ENCODE measurements at places on chromosomes 1 and 21. TPM values are rescaled to one million over a fixed set of nuclear protein-coding genes. Genes with fewer than 3 reads are reported as not detected.

DNA sequence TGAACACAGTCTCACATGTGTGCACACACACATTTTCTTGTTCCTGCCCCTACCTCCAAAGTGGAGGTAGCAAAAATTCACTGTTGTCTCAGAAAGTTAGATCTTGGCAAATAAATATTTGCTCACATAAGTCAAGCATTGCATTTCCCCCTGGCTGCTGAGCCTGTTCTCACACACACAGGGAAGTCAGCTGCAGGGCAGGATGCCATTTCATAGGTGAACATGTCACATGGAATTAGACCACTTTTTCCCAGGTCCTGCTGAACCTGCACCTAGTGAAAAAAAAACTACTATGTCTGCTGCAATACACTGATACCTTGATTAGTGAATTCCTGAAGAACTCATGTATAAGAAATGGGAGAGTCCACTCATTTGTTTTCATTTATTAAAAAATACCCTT, 5.3 kb upstream of the CD55 start:
- peak; percentile 94 for DNase-seq

GRCh38 chr1:21946836-21947587, 9.9 kb upstream of the HSPG2 start:
- DNase-seq = no peak

GRCh38 chr1:110879758-110880606, 7.0 kb downstream of the CD53 start:
- no peak for DNase-seq

DNA sequence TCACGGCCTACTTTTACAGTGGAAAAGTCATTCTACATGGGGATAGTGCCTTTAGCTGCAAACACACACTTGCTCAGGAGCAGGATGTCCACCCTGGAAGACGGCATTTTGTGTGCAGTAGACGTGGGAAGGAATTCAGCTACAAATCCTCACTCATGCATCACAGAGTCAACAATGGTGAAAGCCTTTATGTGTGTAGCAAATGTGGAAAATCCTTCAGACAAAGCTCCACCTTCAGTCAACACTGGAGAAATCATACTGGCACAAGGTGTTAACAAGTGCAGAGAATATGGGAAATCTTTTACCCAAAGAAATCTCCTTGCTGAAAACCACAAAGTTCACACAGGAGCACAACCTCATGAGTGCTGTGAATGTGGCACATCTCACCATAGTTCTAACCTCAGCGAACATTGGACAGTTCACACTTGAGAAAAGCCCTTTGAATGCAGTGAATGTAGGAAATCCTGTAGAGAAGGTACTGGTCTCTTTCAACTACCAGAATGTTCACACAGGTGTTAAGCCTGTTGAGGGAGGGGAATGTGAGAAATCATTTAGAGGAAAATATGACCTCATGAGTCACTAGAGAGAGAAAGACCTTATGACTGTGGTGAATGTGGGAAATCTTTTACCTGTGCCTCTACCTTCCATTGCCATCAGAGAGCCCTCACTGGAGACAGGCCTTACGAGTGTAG, 101.8 kb downstream of the PTGS2 start:
- DNase-seq = no peak

DNA sequence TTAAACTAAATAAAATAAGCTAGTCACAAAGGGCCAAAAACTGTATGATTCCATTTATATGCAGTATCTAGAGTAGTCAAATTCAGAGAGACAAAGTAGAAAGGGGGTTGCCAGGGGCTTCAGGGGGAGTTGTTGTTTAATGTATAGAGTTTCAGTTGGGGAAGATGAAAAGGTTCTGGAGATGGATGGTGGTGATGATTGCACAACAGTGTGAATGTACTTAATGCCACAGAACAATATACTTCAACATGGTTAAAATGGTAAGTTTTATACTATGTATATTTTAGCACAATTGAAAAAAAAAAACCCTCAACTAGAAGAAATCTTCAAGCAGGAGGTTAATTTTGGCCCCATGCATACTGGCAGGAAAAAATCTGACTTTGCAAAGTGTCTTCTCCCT, 24.3 kb downstream of the VAV3 start:
- no peak for DNase-seq

- no peak for DNase-seq
Observed at GRCh38 chr1:3304246-3304645, 150.2 kb upstream of the ARHGEF16 start.

GRCh38 chr1:19435181-19435580, 50.2 kb downstream of the CAPZB start:
- no peak for DNase-seq

- DNase-seq = no peak
Observed at GRCh38 chr1:222680080-222680479, 32.2 kb downstream of the AIDA start.

DNA sequence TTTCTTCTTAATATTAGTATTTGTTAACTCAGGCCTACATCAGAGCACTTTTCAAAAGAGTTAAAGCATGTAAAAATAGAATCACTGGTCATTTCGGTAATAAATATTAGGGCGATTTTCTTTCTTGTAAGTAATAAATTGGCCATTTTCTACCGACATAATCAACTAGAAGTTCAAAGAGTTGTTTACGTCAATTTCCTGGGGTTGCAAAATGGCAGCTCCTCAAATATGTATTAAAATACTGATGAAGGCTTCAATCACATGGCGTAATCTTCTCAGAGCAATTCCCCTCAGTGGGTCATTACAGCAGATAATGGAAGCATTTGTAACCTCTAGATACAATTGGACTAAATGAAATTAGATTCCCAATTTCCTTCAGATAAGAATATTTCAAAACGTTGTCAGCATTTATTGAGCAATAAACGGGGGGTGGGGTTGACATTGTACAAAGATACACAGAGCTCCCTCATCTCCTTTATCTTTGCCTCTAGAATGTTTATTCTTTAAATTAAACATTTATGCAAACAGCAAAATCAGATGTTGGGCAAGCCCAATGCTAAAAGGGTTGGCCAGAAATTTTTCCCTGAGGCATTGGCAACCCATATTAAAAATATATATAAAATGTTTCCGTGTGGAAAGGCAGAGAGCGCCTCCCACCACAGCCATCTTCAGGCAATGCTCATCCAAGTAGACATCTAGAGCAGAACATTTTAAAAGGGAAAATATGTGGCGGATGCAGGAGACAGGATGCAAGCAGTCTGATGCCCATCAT, 240.6 kb downstream of the NCAM2 start:
- DNase-seq = no peak

- peak; percentile 76 for DNase-seq
Observed at GRCh38 chr21:32520875-32521735, 64.2 kb downstream of the TCP10L start.

GRCh38 chr21:32538147-32538792, 47.1 kb downstream of the TCP10L start:
- no peak for DNase-seq

DNA sequence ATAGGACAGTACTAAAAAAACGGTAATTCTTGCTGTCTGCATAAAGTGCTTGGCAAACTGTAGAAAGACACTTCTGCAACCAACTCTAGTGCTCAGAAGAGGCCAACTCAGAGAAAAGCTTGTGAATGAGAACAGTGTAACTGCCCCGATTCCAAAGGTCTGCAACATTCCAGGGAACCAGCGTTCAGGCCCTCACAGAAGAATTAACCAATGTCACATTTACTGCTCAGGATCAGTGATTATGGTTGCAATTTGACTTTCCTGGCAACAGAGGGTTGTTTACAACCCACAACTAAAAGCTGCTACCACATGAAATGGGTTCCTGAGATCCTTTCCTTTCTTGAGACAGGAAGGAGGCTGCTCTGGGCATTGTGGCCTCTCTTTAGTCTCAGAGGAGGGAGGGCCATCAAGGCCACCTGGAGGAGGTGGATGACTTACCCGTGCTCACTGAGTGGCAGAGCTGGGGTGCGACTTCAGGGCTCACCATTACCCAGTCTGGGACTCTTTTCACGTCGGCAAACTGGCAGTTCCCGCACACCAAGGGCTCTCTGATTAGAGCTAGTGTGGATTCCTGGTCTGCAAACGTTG, 15.3 kb downstream of the SRSF4 start:
- DNase-seq = no peak

DNA sequence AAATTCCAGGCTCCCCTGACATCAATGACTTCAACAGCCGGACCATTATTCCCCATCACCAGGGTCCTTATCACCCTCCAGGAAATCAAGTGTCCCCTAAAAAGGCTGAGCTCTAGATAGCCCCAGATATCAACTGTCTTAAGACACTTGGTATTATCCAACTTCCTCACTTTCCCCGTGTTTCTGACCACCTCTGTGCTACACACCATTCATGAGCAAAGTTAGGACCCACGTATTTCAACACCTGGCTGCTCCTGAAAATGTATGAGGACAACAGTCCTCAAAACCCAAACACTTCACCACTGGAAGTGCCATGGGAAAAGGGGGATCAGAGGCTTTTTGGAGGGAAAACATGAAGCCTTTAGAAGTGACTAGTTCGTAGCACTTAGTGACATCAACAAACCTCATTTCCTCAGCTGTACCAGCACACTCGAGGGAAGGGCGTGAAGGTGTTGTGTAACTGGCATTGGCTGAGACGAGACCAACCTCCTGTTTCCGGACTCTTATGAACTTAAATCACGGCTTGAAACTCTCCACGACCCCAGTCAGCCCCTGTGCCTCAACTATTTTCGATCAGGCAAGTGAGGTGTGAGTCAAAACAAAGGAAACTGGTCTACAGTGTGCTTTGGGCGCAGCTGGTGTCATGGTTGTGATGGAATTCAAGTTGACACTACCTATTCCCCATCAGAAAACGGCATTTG, 4.1 kb upstream of the CHD5 start:
- DNase-seq = no peak

DNA sequence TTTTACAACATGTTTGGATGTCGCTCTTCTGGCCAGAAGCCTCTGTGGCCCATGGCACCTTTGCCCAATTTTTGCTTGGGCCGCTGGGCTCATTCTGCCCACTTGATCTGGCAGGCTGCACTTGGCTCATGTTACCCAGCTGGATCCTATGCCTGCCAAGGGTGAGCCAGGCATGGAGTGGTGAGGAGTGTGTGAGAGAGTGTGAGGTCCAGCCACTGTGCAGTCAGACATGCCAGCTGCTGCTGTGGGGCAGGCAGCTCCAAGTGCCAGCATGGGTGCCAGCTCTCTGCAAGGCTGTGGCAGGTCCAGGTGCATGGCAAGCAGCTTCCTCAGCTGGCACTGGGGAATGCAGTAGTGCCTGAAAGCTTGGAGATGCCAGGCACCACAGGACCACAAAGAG, 71.0 kb downstream of the EBNA1BP2 start:
- no peak for DNase-seq

DNA sequence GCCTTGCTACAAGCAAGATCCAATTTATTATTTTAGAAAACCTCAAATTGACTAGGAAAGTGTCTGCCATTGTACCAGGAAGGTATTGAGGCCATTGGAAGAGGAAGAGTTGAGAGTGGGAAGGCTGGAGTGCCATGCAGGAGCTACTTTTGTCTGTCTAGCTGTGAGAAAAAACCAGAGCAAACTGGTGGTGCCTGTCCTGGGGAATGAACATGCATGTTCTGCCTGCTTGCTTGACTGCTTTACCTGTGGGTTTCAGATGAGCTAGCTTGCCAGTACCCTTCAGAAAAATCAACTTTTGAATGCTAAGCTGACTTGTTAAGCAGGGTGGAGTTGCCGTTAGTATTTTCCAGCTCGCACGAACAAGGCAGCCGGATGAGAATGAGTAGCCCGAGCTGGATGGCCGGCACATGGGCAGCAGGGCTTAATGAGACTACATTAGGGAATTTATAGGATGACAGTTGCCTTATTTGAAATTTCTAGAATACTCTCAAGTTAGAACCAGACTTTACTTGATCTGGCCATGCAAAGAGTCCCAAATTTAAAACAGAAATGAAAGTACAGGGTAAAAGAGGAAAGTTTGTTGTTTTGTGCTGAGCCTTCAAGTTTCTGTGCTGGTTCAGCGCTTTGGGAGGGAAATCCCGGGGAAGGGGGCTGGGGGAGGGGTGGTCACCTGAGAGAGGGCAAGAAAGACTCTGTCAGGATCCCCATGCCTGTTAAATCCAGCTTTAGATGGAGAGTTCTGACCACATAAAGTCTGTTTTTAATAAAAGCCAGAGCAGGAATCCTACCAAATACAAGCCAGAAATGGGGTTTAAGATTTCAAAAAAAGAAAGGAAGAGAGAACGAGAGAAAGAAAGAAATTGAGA, 29.6 kb upstream of the C1orf105 start:
- no peak for DNase-seq

DNA sequence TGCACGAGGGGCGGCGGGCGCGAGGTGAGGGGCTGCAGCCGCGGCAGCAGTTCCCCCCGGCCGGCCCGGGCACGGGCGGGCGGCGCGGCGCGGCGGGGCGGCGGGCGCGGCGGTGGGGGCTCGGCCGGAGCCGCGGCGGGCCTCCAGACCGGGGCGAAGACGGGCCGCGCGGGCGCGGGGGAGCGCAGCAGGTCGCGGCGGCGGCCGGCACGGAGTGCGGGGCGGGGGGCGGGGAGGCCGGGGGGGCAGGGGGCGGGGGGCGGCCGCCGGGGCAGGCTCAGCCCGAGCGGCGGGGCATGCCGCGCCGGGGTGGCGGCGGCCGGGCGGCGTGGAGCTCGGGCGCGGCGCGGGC, 311 bp downstream of the IRF2BP2 start:
- DNase-seq = no peak

- no peak for DNase-seq
Observed at GRCh38 chr1:248758352-248758751, 2.8 kb upstream of the LYPD8 start.

DNA sequence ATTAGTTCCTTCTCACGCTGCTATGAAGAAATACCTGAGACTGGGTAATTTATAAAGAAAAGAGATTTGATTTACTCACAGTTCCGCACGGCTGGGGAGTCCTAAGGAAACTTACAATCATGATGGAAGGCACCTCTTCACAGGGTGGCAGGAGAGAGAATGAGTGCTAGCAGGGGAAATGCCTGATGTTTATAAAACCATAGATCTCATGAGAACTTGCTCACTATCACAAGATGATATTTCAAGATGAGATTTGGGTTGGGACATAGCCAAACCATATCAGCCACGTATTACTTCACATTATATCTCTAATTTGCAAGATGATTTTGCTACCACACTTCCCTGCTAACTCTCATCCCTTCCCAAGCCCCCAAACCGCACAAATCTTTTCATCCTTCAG, 9.1 kb downstream of the MNDA start:
- DNase-seq = no peak

- DNase-seq = no peak
Observed at GRCh38 chr1:227789084-227790033, 26.1 kb upstream of the PRSS38 start.

- no peak for DNase-seq
Observed at GRCh38 chr21:15408089-15408488, 321.7 kb upstream of the USP25 start.

The OLIG2 gene
- not detected for total RNA-seq

The FBXO2 gene
- 40.3 TPM for total RNA-seq

The MROH9 gene
- total RNA-seq = not detected

The ACADM gene
- total RNA-seq = 33.0 TPM

The AADACL4 gene
- total RNA-seq = not detected

The S100A2 gene
- total RNA-seq = 147 TPM

The SPATC1L gene
- 32.7 TPM for total RNA-seq

The SYT2 gene
- total RNA-seq = not detected

The NBPF6 gene
- 0.94 TPM for total RNA-seq

The PTPN7 gene
- total RNA-seq = not detected

The BACE2 gene
- total RNA-seq = 40.8 TPM
